ENCODE measurements at places on chromosomes 1 and 21.

DNA sequence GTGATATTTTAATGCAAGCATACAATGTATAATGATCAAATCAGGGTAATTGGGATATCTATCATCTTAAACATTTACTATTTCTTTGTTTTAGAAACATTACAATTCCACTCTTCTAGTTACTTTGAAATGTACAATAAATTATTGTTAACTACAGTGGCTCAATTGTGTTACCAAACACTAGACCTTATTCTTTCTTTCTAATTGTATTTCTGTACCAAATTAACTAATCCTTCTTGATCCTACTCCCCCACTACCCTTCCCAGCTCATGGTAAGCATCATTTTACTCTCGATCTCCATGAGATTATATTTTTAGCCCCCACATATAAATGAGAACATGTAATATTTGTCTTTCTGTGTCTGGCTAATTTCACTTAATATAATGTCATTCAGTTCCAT, 95.0 kb upstream of the MROH9 start:
- no peak for DNase-seq

DNA sequence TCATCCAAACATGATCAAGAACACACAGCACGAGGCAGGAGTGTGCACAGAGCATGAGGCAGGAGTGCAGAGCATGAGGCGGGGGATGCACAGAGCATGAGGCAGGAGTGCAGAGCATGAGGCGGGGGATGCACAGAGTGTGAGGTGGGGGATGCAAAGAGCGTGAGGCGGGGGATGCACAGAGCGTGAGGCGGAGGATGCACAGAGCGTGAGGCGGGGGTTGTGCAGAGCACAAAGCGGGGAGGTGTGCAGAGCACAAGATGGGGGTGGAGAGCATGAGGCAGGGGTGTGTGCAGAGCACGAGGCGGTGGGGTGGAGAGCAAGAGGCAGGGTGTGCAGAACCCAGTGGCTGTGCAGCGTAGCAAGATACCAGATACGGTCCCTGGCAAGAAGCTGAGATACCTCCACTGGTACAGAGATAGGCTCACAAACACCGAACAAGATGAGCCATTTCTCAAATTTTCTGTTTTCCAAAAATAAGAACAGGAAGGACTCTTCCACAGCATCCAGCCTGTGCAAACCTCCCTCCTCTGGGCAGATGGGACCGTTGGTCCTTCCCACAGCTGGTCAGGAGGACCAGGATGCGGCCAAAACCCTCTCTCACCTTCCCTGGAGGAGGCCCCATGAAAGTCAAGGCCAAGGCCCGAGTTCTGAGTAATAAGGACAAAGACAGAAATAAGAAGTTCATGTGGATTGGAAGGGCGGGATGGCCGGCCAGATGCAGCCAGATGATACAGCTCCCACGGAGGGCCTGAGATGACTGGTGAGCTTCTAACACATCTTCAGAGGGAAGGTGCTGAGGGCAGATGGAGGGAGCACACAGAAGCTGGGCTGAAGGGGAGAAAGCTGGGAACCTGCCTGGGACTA, 12.0 kb downstream of the SPATC1L start:
- no peak for DNase-seq

DNA sequence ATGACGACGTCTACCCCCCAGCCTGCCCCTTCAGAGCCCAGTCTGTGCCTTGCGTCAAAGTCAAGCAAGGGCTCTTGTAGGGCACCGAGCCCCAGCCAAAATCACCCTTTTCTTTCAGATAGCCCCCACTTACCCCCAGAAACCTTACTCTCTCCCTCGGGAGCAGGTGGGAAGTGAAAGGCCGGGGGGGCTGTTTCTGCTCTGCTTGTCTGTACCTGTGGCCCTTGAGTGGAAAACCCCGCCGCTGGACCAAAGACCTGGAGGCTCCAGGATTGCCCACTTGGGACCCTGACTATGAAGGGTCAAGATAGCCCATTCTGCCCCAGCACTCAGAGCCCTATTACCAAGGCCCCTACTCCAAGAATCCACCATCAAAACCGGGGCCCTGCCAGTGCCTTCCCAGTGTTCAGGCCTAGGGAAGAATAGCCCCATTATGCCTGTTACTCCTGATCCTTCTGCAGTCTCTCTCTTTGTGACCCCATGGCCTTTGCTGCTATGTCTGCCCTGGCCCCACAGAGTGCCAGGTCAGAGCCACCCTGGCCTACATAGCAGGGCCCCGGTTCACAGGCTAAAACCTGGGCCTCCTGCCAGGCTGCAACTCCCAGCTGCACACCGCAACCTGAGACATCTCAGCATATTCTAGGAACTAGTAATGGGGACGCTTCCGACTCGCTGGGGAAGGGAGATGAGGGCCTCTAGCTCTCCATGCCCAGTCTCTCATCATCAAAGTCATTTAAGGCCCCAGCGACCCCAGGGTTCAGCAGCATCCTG, 22.2 kb upstream of the HPDL start:
- DNase-seq: no peak

DNA sequence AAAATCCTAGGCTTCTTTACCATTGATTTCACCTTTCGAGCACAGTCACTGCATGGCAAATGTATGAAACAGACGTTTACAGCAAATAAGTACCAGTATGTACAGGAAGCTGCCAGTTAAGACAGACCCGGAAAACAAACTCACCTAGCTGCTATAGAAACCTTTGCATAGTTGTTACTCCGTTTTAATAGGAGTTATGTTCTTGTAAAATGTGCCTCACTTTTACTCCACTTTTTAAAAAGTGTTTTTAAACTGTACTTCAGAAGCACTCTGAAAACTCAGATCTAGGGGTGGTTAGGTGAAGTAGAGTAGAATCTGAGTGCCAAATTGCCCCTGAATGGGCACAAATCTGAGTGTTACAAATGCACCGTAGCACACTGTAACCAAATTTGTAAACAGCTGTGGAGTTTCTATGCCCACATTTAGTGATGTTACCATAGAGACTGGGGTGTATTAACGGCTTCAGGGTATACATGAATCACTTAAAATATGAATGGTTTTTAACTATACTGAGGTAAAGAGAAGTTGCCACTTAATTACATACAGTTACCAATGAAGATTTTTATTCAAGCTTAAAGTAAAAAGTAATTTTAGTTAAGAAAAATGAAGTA, 30.7 kb downstream of the CNIH4 start:
- DNase-seq: no peak

- no peak for DNase-seq
These were observed 970.7 kb downstream of the KCNT2 start for GRCh38 chr1:195637539-195637938.

GRCh38 chr1:200275816-200276453, 133.9 kb downstream of the ZNF281 start:
- DNase-seq: no peak

DNA sequence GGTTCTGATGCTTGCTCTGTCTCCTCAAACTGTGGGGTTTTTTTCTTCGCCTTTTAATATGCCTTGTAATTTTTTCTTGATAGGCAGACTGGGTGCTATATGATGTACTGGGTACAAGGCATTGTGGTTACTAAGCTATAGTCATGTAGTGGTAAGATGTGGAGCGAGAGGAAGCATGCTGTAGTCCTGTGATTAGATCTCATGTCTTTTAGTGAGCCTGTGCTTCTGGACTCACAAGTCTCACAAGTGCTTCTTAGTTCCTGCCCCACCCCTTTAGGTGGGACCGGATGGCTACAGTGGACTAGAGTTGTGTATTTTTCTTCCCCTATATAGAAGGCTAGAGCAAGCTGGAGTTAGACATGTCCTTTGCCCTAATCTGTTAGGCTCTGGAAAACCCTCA, 178.7 kb downstream of the DNM3 start:
- DNase-seq: no peak

DNA sequence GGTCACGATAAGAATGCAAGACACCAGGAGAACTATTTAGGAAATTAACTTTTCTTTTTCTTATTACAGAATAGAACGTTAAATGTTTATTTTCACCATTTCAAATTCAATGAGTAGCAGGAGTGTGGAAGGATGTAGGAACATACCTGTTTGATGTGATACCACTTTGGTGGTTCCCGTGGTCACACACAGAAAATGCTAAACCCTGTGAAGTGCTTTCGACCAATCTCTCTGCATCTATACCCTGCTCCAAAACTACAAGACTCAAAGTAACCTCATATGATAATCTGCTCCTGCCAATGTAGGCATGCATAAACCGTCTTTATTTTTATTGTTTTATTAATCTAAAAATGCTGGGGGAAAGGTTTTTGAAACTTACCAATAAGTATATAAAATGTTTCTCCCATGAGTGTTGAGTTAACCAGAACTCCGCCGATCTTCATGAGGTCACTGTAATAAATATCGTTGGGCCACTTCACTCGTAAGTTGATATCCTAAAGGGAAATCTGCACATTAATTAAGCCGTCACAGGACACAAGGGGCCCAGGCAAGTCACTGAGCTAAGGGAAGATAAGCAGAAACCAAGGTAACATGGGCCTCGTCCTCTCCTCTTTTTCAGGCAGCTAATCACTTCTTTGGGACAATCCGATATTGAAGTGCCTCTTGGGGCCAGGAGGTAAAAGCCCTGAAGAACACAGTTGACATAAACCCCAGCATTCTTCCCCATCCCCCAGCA, 60.6 kb downstream of the SIM2 start:
- DNase-seq: no peak

- no peak for DNase-seq
These were observed 2.0 kb downstream of the GPR88 start for GRCh38 chr1:100539836-100540536.

DNA sequence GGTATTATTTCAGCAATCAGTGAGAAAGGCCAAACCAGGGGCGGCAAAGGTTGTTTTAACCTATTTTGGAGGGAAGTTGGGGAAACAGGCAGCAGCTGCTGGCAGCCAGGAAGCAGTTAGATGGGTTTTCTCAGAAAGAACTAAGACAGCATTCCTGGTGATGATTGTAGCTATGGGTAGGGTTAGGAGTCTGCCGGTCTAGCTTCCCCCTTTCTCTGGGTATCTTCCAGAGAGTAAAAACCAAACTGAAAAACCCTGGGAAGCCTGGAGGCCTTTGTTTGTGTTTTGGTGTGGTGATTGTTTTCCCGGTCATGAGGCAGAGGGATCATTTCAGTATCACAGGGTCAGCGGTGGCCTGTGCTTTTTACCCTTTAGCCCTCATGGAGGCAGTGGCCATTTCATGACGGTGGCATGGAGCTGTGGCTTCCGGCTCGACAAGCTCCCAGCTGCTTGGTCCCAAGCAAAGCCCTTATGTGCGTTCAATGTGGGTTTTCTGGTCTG, 19.5 kb upstream of the TNFRSF1B start:
- DNase-seq: no peak

DNA sequence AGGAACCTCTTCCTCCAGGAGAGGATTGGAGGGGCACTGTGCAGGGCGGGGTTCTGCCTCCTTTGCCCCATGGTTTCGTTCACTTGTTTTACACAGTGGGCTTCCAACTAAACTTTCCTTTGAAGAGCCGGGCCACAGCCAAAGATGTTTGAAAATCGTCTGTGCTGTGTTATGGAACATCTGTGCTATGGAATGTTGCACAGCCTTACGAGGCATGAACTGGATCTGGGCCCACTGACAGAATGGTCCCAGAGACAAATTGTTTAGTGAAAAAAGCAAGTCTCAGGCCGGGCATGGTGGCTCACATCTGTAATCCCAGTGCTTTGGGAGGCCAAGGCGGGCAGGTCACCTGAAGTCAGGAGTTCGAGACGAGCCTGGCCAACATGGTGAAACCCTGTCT, 12.6 kb upstream of the MEF2D start:
- no peak for DNase-seq
